ENCODE measurements at places on chromosomes 1 and 21.

DNA sequence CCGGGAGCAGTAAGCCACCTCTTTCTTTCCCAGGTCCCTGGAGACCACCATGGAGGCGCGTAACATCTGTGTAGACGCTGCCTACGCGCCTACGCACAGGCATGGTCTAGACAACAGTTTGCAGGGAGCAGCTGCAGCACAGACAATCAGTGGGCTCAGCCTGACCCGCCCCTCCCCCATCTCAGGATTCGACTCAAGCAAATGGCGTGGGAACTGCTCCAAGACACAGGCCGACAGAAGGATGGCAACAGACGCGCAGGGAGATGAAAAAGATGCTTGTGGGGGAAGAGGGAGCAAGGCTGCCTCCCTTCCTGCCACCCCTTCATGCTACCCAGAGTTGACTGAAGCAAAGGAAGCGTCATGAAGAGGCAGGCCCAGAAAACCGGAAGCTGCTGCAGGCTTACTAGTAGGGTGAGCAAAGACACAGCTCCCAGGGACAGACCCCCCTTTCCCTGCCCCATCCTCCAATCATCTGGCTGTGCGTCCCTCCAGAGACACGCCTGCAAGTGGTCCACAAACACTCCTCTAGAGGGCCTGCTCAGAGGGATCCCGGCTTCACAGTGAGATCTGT, 19.5 kb downstream of the STK40 start:
- DNase-seq, result peak; percentile 76
- no peak overlapping the region for H3K4me3 ChIP-seq
- H3K27ac ChIP-seq, result peak overlapping the region; percentile 59
- no peaks in the 10 kb centered on the region for H3K27me3 ChIP-seq
- H3K4me1 ChIP-seq, result peaks cover 14% of the 10 kb centered on the region

DNA sequence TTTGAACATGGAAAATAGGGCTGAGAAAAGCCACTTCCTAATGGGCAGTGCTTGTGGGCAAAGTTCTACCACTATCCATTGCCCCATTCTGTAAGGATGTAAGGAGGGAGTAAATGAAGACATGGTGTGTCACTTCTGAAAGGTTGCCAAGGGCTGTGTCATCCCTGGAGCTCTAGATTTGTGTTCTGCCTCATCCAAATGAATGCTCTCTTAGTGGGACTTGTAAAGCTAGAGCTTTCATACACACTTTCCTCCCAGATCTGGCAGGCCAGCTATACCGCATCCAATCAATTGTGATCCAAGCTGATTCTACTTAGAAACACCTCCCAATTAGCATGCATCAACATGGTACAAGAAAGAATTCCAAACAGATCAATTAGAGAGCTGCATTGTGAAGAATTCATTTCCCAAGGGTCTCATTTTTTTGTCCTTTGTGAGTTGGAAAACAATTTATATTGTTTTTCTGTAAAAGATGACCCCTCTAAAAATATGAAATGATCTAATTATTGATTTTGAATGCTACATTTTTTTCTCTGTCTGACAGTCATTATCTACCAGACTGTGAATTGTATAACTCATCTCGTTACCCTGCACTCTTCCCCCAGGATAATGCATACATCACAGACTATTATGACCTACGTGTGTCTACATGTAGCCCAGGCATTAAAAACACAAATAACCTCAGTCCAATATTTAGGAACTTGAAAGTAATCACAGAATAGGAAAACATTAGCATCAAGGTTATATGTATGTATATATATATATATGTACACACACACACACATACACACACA, 117.1 kb upstream of the DUSP10 start:
- H3K27ac ChIP-seq, result no peak overlapping the region
- no peaks in the 10 kb centered on the region for H3K36me3 ChIP-seq
- no peaks in the 10 kb centered on the region for H3K27me3 ChIP-seq
- no peak overlapping the region for H3K4me3 ChIP-seq
- DNase-seq, result no peak
- no peaks in the 10 kb centered on the region for H3K4me1 ChIP-seq

DNA sequence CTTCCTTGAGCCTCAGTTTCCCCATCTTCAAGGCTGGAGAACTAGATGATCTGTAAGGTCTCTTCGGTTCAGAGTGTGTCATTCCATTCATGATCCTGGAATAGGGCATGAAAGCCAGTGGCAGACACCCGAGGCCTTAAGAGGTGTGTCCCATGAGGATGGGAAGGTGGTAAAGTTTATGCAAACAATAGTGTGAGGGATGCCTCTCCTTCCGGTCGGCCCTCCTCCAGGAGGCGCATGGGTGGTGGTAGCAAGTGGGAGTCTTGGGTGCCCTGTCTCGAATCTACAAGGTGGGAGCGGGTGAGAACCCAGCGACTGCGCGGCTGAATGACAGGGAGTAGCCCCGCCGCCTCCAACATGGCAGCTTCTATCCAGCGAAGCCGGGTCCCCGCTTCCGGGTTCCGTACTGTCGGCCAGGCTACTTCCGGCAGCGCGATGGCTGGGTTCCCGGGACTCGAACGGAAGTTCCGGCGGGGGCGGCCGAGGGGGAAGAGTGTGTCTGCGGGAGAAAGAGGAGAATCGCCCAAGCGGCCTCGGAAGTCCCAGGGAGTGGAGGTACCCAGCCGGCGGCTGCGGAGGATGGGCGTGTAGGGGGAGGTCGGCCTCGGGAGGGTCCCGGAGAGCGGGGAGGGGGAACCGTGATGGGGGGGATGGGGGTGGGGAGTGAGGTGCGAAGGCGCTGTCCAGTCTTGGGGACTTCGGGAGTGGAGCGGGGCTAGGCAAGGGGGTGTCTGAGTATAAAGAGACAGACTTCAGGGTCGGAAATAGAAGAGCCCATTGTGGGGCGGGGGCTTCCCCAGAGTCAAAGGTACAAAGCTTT, at the start of gene LYPLA2:
Gene LYPLA2, plus strand, starts transcription at position 450 of the 820 bp plus-strand sequence. CDS start 1,538 bp downstream, outside the sequence.
- H3K4me1 ChIP-seq, result peaks cover 7% of the 10 kb centered on the region
- H3K27me3 ChIP-seq, result no peaks in the 10 kb centered on the region
- H3K36me3 ChIP-seq, result peaks cover 12% of the 10 kb centered on the region
- peak; percentile 98 for DNase-seq

DNA sequence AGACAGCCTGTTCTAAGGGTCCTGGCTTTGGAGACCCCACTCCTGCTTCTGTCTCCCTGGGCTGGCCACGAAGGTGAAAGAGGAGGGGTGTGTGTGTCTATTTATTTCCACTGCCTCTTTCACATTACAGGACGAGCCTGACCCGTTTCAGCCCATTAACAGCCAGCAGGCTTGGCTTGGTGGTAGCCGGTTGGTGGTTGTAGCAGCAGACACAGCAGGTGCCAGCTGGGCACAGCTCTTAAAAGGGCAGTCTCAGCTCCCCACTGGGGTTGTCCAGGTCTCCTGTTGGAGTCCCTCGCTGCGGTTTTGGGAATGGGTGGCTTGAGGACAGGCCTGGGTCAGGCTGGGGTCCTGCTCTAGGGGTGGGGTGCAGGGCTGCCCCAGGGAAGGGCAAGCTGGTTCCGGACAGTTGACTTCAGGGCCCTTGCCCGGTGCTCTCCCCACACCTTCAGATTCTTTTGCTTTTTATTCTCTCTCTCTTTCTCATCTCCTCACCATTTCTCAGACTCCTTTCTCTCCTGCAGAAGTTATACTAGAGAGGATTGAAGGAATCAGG, 84.6 kb downstream of the ACTL8 start:
- no peaks in the 10 kb centered on the region for H3K27me3 ChIP-seq
- H3K27ac ChIP-seq, result no peak overlapping the region
- no peaks in the 10 kb centered on the region for H3K4me1 ChIP-seq

GRCh38 chr21:25385911-25386474, 221.3 kb downstream of the MRPL39 start:
- no peak overlapping the region for H3K27ac ChIP-seq
- no peak overlapping the region for H3K4me3 ChIP-seq
- H3K27me3 ChIP-seq, result no peaks in the 10 kb centered on the region
- no peaks in the 10 kb centered on the region for H3K4me1 ChIP-seq

GRCh38 chr1:43052786-43053439, 94.2 kb upstream of the SLC2A1 start:
- H3K27ac ChIP-seq, result no peak overlapping the region
- no peaks in the 10 kb centered on the region for H3K27me3 ChIP-seq
- no peak for DNase-seq
- H3K36me3 ChIP-seq, result no peaks in the 10 kb centered on the region
- H3K4me3 ChIP-seq, result no peak overlapping the region

DNA sequence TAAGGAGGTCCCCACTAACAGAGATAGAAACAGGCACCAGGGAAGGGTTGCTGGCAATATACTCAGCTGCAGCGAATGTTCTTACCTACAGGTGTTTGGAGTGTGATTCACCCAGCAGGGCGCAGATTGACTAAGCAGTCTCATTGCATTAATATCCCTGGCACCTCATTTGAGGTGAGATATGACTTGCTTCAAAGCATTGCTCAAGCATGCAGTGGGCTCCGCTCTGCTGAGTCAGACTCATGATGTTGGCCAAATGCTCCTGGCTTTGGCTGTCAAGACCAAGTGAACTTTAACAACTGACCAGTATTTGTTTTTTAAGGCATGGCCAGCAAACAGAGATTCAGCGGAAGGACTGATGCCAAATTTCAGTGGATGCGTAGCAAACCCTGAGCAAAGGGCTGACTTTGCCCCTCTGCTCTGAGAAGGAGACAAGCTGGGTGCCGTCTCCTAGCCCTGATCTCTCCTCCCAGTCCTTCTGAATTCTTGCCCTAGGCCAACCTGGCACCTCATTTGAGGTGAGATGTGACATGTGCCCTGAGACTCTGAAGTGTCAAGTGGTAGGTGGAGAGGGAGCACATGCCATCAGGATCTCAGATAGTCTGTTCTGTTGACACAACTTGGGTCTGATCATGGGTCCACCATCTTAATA, 187.1 kb upstream of the COA6 start:
- no peaks in the 10 kb centered on the region for H3K4me1 ChIP-seq
- no peaks in the 10 kb centered on the region for H3K27me3 ChIP-seq
- H3K36me3 ChIP-seq, result no peaks in the 10 kb centered on the region
- no peak overlapping the region for H3K4me3 ChIP-seq
- no peak for DNase-seq

DNA sequence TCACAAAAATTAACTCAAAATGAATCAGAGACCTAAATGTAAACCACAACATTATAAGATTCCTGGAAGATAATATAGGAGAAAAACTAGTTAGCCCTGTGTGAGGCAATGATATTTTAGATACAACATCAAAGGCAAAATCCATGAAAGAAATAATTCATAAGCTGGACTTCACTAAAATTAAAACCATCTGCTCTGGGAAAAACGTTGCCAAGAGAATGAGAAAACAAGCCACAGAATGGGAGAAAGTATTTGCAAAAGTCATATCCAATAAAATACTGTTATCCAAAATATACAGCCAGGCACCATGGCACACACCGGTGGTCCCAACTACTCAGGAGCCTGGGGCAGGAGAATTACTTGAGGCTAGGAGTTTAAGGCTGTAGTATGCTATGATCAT, 70.3 kb downstream of the SYF2 start:
- H3K36me3 ChIP-seq, result no peaks in the 10 kb centered on the region
- no peaks in the 10 kb centered on the region for H3K27me3 ChIP-seq
- no peak overlapping the region for H3K4me3 ChIP-seq
- no peaks in the 10 kb centered on the region for H3K4me1 ChIP-seq
- no peak for DNase-seq

- no peaks in the 10 kb centered on the region for H3K27me3 ChIP-seq
- no peaks in the 10 kb centered on the region for H3K36me3 ChIP-seq
- no peak for DNase-seq
- H3K4me3 ChIP-seq, result no peak overlapping the region
- no peaks in the 10 kb centered on the region for H3K4me1 ChIP-seq
These were observed 312.5 kb downstream of the KCNT2 start for GRCh38 chr1:196295766-196296165.

DNA sequence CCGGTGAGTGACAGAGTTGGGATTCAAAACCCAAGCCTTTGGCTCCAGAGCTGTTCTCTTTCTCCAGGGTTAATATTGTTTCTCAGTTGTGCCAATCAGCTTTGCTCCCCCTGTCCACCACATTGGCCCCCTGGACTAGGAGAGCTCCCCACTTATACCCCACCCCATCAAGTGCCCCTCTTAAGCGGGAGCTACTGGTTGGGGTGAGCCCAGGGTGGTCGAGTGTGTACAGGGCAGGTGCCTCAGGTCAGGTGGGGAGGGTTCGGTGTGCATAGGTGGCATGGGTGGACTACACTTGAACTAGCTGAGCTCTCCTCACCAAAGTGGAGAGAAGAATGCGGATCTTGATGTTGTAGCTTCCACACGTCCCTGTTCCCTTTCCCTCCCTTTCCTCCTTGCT, 14.2 kb downstream of the KCNA2 start:
- no peak overlapping the region for H3K4me3 ChIP-seq
- H3K36me3 ChIP-seq, result no peaks in the 10 kb centered on the region
- H3K4me1 ChIP-seq, result no peaks in the 10 kb centered on the region
- H3K27me3 ChIP-seq, result no peaks in the 10 kb centered on the region
- no peak for DNase-seq
- H3K27ac ChIP-seq, result no peak overlapping the region

DNA sequence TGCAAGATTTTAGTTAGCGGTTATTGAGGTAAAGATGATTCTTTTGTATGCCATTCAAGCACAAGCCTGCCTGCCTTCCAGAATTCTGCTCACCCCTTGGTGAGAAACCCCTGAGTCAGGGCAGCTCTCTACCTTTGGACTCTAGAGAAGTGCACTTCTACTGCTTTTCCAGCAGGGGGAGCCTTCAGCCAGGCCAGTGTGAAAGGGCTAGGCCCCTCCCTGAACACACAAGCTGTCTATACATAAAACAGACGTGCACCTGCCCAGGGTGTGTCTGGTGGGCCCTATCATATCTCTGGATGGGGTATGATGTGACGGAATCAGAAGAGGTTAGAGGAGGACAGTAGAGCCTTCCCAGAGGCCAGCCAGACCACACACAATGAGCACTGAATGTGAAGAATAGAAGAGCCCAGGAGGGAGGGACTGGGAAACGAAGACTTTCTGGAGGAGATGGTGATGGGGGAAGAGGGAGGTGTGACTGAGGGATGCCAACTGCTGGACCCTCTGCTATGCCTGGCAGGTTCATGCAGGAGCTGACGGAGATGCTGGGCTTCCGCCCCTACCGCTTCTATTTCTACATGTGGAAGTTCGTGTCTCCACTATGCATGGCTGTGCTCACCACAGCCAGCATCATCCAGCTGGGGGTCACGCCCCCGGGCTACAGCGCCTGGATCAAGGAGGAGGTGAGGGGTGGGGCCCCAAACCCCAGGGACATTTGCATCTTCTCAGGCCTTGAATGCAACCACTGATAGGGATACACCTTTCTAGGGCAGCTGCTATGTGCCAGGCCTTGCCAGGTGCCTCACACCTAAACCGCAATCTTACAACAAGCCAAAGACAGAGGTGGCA, 13.0 kb upstream of the KCNC4 start:
- no peaks in the 10 kb centered on the region for H3K27me3 ChIP-seq
- H3K4me1 ChIP-seq, result no peaks in the 10 kb centered on the region
- H3K27ac ChIP-seq, result no peak overlapping the region
- no peak overlapping the region for H3K4me3 ChIP-seq
- peak; percentile 70 for DNase-seq

- no peak for DNase-seq
- 0 out of 2 replicates have a peak, but pooled peaks cover 4% of the 10 kb centered on the region for H3K36me3 ChIP-seq
- no peak overlapping the region for H3K4me3 ChIP-seq
These were observed 69.9 kb downstream of the RRAGC start for GRCh38 chr1:38789498-38790169.

Data from GM23338 (cell line).